Natural killer cell treated with Interleukin-12 subunit alpha and Interleukin-12 subunit beta and Interleukin-15 and Interleukin-18, amount 100 ng/mL, for 72 hours (primary cell): ENCODE measurements at places on chromosomes 6 and 20. TPM values are rescaled to one million over a fixed set of nuclear protein-coding genes. Genes with fewer than 3 reads are reported as not detected.
A peak's percentile ranks its signal among the peaks of the same experiment; 100 is the strongest.

DNA sequence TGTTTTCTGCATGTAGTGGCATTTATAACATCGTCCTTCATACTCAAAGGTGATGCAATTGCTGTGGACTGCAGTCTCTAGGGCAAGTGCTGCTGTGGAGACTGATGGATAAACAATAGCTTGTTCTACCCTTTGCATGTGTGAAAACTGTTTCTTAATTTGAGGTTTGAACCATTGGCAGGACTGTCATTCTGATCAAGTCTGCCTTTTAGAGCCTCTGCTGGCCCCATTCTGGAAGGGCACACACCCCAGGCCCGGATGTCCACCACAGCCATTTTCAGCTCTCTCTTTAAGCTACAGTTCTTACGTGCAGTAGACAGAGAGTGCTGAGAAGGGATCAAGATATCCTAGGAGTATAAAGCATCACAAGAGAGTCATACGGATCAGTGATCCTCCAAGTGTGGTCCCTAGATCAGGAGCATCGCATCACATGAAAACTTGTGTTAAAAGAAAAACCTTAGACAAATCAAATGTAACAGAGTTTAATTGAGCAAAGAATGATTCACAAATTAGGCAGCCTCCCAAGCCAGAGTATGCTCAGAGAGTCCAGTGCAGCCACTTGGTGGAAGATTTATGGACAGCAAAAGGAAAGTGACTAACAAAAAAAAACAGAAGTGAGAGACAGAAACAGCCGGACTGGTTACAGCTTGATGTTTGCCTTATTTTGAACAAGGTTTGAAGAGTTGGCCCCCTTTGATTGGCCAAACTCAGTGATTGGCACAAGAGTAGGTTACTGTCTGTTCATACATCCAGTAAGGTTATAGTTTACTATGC lies 52.0 kb downstream of the FRK start:
- no peak for DNase-seq

GRCh38 chr20:43751167-43752050 lies 24.6 kb upstream of the GTSF1L start:
- peak; percentile 87 for DNase-seq

The SLC2A10 gene
- 0.64 TPM for total RNA-seq

The BRPF3 gene
- 43.6 TPM for total RNA-seq

The CCN6 gene
- not detected for total RNA-seq

The MUC21 gene
- total RNA-seq: not detected

The VWA7 gene
- 2.1 TPM for total RNA-seq

The EEF1A2 gene
- total RNA-seq: 6.1 TPM

GRCh38 chr6:90139272-90139817 lies 157.3 kb downstream of the BACH2 start:
- no peak for DNase-seq

DNA sequence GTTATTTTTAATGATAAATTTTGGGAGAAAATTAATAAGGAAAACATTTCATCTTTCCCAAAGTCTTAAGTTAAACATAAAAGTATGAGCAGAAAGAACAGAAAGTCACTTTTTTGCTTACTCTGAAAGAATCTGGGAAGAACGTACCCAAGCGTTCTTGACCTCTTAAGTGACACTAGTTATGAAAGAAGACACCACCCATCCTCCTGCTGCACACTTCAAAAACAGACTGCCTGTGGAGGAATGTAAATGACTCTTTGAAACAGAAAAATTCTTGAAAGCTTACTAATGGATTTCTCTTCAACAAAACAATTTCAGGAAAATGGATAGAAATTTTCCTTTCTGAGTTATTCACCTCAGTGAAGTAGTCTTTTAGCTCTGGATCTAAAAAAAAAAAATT lies 227.7 kb downstream of the MEI4 start:
- DNase-seq: no peak

The TPD52L2 gene
- 60.0 TPM for total RNA-seq

The APOBEC2 gene
- total RNA-seq: not detected

GRCh38 chr6:106117579-106117978 lies 31.4 kb downstream of the PRDM1 start:
- peak; percentile 80 for DNase-seq

DNA sequence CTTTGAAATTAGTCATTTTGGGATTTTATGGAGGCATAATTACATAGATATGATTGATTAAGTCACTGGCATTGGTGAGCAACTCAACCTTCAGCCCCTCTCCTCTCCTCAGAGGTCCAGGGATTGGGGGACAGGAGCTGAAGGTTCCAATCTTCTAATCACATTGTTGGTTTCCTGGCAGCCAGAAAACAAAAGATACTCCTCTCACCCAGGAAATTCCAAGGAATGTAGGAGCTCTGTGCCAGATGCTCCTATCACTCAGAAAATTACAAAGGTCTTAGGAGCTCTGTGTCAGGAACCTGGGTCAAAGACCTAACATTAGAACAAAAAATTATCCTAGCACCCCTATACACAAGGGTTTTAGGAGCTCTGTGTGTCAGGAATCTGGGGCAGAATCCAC lies 679.7 kb upstream of the ID4 start:
- no peak for DNase-seq
